ENCODE measurements at places on chromosomes 1 and 21.

- no peak for DNase-seq
These were observed 17.8 kb downstream of the IFFO2 start for GRCh38 chr1:18938707-18939070.

- DNase-seq = no peak
These were observed 39.5 kb downstream of the PHACTR4 start for GRCh38 chr1:28409090-28409489.

- no peak for DNase-seq
These were observed 45.8 kb upstream of the NTPCR start for GRCh38 chr1:232904566-232904965.

DNA sequence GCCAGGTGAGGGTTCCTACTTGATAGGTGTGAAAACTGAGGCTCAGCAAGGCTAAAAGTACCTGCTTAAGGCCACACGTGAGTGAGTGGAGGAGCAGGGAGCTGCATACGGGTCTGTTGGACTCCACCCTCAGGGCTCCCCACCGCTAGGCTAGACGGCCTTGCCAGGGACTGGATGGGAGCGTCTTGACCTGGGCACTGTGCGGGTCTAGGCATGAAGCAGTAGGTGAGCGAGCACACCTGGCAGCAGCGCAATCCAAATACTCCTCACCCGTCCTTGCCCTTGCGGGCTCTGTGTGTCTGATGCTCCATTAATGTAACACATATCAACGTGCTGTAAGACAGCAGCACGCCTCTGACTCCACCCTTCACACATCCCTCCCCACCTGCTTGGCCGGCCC is 94.0 kb downstream of the LACTBL1 start:
- DNase-seq = no peak

- DNase-seq = peak; percentile 58
These were observed 106.0 kb downstream of the SLC45A1 start for GRCh38 chr1:8423692-8424538.

- no peak for DNase-seq
These were observed 26.5 kb upstream of the MRPS6 start for GRCh38 chr21:34046917-34047316.

- no peak for DNase-seq
These were observed 24.6 kb upstream of the SDE2 start for GRCh38 chr1:226023735-226024134.

- no peak for DNase-seq
These were observed 19.9 kb upstream of the TMEM39B start for GRCh38 chr1:32052887-32053286.

DNA sequence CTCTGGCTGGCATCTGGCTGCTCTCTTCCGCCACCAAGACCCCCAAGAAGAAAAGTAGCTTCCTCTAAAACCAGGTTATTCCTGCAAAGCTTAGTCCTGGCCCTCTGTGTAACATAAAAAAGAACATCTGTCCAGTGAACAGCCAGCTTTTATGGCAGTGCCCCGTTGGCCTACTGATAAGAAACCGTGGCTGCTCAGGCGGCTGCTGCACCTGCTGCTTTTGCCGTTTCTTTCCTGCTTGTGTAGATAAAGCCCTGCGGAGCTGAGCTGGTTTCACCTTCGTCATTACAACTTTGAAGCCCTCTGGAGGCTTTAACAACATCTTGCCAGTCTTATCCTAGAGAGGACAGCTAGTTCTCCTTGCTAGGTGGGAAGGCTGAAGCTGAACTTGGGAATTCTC is 20.5 kb downstream of the ELAPOR1 start:
- DNase-seq = no peak

GRCh38 chr1:33918368-33918767 is 54.5 kb downstream of the HMGB4 start:
- no peak for DNase-seq

DNA sequence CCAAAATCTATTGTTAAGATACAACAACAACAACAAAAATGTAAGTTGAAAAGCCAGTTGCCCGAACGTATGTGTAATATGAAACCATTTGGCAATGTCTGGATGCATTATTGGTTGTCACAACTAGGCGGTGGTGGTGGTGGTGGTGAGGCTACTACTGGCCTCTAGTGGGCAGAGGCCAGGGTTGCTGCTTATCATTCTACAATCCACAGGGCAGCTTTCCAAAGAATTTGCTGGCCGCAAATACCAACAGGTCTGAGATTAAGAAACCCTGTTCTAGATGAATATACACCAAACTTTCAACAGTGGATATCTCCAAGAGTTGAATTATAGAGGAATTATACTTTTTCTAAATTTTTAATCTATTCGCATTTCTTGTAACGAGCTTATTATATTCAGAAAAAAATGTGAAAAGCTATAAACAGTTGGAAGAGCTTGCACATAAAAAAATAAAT is 26.8 kb upstream of the ZNF697 start:
- peak; percentile 66 for DNase-seq

DNA sequence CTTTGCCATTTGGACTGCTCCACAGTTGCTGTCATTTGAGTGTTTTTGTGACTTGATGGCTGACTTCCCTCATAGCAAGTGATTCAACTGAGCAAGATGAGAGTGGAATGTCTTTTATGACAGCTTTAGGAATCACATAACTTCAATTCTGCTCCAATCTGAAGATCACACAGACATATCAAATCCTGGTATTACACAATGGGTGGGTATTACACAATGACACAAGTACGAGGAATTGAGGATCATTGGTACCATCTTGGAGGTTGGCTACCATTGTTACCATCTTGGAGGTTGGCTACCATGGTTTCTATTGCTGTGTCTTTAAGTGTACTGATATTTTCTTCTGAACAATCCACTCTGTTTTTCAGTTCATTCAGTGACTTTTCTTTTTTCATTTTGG is 8.5 kb upstream of the TSHB start:
- no peak for DNase-seq

- DNase-seq = no peak
These were observed 49.7 kb downstream of the PGM1 start for GRCh38 chr1:63642901-63643300.

GRCh38 chr1:86231076-86231475 is 74.5 kb upstream of the COL24A1 start:
- no peak for DNase-seq

- DNase-seq = no peak
These were observed 49.1 kb downstream of the HHAT start for GRCh38 chr1:210377731-210378333.

Measured in DMS79 (cell line).